NCI-H526 (cell line): ENCODE measurements at places on chromosomes 2 and 18.

DNA sequence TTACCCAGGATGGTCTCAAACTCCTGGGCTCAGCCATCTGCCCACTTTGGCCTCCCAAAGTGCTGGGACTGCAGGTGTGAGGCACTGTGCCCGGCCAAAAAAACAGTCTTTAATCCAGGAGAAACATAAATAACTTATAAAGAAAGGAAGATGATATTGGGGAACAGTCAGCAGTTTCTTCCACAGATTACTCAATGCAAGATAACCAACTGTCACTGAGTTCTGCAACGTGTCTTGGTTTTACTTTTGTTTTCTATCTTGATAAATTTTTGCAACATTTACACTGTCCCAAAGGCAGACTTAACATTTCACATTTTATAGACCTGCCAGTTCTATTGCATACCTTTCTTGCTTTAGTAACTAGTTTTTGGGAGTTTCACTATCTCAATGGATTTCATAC, 71.1 kb downstream of the ANKRD44 start:
- no peak for DNase-seq

- peak; percentile 19 for DNase-seq
Measured at GRCh38 chr2:68134554-68134953, 23.1 kb upstream of the PNO1 start.

- no peak for DNase-seq
Measured at GRCh38 chr2:180707884-180708205, 272.6 kb upstream of the UBE2E3 start.

- DNase-seq: no peak
Measured at GRCh38 chr18:13260197-13260934, 41.8 kb downstream of the LDLRAD4 start.

DNA sequence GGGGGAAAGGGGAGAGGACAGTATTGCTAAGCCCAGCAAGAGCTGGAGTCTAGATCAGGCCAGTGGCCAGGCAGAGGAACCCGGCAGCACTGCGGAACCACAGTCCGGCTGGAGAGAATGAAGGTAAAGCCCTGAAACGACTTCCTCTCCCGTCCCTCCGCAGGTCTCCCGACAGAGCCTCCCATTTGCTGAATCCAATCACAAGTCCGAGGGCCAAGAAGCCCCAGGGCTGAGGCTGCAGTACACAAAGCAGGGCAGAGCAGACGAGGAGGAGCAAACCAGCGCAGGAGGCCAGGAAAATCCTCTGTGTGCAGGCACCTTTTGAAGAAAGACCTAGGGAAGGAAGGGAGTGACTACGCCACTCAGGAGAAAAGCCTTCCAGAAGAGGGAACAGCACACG, 104.4 kb downstream of the OSBPL1A start:
- no peak for DNase-seq

GRCh38 chr18:44733069-44733753, 52.5 kb downstream of the SETBP1 start:
- DNase-seq: peak; percentile 28

DNA sequence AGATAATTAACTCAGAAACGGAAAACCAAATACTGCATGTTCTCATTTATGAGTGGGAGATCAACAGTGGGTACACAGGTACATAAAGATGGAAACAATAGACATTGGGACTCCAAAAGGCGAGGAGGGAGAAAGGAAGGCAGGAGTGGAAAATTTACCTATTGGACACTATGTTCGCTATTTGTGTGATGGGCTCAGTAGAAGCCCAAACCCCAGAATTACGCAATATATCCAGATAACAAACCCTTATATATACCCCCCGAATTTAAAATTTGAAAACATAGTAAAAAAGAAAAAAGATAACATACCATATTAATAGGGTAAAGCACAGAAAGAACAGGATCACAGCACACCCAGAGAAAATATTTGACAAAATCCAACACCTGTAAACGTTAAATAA, 1351.7 kb upstream of the FAM98A start:
- DNase-seq: no peak
